ENCODE measurements at places on chromosomes 2 and 18.

DNA sequence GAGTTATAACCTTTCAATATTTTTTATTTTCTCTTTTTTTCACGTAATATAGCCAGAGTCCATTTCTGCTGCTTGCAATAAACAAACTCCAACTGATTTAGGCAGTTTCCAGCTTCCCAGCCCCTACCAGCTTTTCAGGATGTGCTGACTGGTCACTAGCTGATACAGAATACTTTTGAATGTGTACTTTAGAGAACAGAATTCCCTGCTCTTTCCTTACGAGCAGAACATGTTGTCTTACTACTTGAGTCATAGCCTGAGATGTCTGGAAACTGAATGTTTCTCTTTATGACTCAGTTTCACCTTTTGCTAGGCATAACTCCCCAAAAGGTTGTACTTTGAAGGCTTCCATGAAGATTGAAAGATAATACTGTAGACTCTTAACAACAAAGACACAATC is 44.5 kb upstream of the KCNE4 start:
- no peak for DNase-seq

DNA sequence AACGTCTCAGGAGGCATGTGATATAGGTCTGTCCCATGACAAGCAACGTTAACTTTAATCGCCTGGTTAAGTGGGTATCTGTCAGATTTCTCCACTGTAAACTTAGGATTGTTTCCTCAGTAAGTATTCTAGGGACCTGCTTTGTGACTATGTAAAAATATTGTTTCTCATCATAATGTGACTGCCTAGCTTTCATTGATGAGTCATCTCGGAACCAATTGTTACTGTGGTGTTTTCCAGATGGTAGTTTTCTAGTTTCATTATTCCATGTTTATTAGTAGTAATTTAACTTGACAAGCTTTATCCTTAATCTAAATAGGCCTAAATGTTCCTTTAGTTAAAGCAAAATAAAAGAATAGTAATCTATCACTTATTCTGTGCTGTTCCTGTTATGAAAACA is 28.2 kb upstream of the GATA6 start:
- DNase-seq: no peak

GRCh38 chr2:239499726-239500573 is 99.1 kb upstream of the HDAC4 start:
- DNase-seq: no peak

- no peak for DNase-seq
Measured at GRCh38 chr18:44805643-44806042, 125.0 kb downstream of the SETBP1 start.

GRCh38 chr2:86301009-86301408 is 36.4 kb downstream of the REEP1 start:
- no peak for DNase-seq

DNA sequence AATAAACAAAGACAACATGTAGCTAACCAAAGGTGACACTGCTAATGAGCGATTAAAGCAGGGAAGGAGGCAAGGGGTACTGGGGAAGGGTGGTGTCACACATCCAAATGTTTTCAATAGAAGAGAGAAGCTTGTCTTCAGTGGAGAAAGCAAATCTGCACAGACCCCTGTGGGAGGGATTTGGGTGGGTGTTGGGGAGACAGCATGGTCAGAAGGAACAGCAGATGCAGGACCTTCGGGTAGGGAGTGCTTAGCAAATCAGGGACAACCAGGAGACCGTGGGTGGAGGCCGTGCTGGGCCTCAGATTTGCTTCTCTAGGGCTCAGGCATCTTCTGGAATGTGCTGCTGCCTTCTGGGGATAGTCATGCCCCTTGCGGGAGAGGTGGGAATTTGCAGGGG is 185.3 kb upstream of the RAB6C start:
- no peak for DNase-seq

DNA sequence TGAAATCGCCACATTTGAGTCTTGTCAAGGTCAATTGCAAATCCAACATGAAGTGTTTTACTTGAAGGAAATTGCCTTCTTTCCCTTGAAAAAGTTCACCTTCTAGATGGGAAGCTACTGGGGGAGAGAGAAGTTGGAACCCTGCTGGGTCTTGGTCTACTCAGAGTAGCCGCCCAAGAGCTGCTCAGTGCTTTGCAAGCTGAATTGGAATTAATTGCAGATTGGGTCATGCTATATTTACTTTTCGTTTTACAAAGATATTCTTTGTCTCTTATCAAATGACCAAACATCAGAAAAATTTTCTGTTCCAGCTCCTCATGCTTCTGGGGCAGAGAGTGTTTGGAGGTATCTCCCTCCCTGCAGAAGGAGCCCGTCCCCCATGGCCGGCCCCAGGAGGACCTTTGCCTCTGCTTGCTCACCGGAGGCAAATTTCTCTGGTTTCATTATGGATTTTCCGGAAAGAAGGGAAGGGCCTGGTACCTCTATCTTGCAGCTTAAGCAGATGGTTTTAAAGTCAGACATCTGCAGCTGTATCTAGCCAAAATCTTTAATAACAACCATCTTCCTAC is 289.7 kb downstream of the MYT1L start:
- DNase-seq: no peak

DNA sequence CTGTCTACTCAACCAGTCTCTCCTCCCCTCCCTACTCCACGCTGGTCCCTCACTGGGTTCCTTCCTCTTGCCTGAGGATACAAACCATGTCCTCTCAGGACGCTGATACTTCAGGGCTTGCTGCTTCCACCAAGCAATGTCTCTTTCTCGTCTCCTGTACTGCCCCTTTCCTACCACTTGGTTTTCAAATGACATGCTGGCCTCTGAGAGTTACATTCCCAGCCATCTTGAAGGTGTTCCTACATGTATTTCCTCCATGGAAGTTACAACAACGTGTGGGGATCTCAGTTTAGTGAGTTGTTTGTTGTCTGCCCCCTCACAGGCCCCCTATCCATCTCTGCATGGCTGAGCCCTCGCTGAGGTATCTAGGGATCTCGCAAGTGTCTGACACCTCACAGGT is 334.5 kb upstream of the SKOR2 start:
- no peak for DNase-seq

DNA sequence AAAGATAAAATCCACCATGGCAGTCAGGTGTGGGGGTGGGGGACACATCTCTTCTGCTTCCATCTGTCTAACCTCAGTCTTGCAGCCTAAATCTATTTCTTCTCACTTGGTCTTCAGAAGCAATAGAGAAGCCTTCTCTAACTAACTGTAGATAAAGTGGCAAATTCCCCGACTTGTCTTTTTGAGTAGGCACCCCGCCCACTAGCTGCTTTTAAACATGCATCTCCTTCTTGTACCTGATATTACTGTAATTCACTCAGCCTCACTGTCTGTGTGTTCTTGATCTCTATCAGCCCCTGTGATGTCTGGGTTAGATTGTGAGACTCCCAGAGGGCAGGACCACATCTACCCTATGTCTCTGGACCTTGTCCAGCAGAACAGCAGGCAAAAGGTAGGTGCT is 6.8 kb downstream of the MARCHF4 start:
- DNase-seq: no peak

DNA sequence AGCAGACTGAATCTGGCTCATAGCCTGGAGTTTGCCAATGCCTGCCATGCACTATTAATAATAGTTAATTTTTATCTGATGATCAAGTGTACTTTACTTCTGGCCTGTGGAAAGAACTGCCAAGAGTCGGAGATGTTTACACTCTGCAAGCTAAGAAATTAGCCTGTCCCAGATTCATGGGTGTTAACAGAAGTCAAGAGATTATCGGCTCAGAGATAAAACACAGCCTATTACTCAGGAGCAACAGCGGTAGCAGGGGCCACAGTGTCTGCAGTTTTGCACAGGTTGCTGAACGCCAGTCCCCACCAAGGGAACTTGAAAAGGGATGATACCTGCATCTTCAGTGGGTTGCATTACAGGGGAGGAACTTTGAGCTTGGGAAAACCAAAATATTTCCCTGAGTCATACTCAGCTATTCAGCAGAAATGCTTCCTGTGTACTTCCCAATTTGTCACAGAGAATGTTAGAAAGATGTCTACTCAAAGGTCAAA is 4.3 kb upstream of the ADI1 start:
- no peak for DNase-seq

- no peak for DNase-seq
Measured at GRCh38 chr2:43745457-43745856, 28.4 kb upstream of the DYNC2LI1 start.

GRCh38 chr18:28359176-28359575 is 182.2 kb upstream of the CDH2 start:
- DNase-seq: no peak

DNA sequence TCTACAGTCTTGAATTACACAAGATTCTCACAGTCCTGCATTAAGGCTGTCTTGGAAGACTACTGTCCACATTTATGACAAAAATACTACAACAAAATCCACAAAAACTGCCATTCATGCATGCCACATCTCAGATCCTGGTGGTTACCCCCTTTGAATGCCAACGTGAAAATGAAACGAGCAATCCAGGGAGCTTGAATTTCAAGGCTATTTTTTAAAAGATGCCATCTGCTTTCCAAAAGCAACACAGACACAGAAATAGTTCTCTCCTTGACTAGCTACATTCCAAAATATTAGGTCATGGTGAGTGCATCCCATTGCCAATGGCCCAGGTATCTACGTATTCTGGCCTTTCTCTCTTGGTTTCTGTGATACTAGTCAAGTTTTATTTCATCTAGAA is 36.3 kb downstream of the IRS1 start:
- DNase-seq: no peak

All from stimulated activated CD8-positive, alpha-beta memory T cell treated with anti-CD3 and anti-CD28 coated beads, Interleukin-7, amount 100 ng/mL, for 1 hour (primary cell).